Heart left ventricle (tissue), 16 donors: ENCODE measurements at places on chromosomes 5 and 9. TPM values are rescaled to one million over a fixed set of nuclear protein-coding genes. Genes with fewer than 3 reads are reported as not detected.

GRCh38 chr9:80792726-80793125 is 896.6 kb downstream of the TLE1 start:
- DNase-seq = no peak

GRCh38 chr9:34948451-34948850 is 9.6 kb upstream of the PHF24 start:
- no peak for DNase-seq

Gene INSL6
- polyA plus RNA-seq = not detected

Gene C9
- 0.04 TPM for polyA plus RNA-seq

Gene RLN2
- 0.50 TPM for polyA plus RNA-seq
